ELR (cell line): ENCODE measurements at places on chromosomes 16 and 17.

GRCh38 chr17:6994666-6995256, 1.1 kb upstream of the ALOX12 start:
- DNase-seq, result peak; percentile 21

DNA sequence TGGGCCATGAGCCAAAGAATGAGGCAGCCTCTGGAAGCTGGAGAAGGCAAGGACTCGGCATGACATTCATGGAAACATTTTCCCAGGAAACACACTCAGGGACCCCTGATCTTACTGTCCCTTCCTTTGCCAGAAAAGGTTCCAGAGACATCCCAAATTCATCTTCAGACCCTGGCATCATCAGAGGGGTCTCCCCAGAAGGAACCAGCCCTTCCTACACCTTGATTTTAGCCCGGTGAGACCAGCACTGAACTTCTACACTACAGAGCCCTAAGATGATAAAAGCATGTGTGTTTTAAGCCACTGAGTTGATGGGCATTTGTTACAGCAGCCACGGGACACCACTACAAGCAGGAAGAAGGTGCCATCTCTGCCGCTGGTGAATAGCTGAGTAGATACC, 262.3 kb downstream of the C16orf95 start:
- DNase-seq, result no peak

DNA sequence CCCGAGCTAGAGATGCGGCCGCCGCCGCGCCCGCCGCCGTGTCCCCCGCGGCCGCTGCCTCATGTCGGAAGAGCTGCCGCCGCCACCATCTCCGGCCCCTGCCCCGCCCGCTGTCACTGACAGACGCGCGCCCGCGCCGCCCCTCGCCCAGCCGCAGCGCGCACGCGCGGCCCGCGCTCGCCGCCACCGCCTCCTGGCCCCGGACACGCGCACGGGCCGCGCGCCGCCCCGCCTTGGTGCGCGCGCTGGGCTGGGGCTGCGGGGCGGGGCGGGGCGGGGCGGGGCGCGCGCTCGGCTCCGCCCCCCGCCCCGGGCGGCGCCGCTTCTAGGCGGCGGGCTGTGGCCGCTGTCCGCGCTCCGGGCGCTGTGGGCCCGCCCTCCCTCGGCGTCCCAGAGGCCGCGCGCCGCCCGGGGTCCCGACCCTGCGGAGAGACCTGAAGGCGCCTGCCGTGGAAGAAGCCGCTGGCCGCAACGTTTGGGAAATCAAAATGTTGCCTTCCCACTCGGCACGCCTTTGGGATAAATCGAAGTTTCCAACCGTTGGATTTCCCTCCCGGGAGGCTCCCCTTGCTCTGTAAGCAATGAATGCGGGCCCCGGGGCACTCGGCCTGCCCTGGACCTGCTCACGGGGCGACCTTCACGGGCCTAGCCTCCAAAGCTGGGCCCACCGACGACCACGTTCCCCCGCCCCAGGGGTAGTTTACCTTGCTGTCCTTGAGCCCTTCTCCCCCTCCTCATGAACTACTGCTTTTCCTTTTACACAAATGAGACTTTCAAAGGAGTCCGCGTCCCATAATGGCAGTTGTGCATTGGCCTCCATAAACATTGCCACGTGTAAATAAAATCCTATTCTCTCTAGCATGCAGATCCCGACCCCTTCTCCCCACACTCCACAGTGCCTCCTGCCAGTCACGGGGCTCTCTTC, at the start of gene ADCY9:
Gene ADCY9 (minus strand): TSS at position 118 of the 925 bp plus-strand sequence. CDS start 1,000 bp downstream, outside the sequence.
- peak; percentile 78 for DNase-seq

DNA sequence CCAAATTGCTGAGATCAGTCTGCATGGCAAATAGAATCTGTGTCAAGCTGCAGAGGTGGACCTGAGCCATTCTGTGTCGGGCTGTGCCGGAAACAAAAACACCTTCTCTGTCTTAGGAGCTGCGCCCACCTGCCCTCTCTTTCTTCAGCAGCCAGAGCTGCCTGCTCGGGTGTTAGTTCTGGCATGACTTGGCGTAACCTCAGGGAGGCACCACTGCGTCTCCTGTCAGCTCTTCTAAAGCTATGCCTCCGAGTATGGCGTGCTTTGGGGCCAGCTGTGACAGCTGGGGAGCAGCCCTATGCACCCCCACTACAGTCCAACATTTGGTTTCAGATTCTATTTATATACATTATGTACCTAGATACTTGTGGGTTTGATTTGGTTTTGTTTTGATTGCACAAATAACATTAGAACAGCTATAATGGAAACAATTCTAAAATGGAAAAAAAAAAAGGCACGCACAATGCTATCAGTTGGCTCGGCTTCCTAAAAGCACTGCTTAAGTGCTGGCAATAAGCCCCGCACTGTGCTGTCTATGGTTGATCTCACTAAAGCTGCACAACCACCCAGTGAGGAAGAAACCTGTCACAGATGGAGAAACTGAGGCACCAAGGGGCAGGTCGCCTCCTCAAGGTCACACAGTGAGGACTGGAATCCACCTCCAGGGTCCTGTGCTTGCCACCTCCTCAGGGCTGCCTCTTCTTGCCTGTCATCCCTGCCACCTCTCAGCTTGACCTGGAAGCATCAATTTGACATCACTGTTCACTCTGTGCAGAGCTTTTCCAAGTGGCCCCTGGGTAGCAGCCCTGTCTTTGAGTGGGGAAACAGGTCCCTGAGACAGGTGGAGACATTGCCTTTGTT, 18.7 kb upstream of the ADGRG1 start:
- DNase-seq, result no peak

DNA sequence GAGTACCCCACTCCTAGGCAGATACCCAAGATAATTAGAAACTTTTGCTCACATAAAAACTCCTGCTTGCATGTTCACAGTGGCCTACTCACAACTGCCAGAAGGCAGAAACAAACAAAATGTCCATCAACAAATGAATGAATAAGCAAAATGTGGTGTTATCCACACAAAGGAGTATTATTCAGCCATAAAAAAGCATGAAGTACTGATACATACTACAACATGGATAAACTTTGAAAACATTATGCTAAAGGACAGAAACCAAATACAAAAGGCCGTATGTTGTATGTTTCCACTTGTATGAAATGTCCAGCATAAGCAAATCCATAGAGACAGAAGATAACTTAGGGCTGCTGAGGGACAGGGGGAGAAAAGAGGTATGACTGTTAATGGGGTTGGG, 1.9 kb downstream of the HSDL1 start:
- no peak for DNase-seq

DNA sequence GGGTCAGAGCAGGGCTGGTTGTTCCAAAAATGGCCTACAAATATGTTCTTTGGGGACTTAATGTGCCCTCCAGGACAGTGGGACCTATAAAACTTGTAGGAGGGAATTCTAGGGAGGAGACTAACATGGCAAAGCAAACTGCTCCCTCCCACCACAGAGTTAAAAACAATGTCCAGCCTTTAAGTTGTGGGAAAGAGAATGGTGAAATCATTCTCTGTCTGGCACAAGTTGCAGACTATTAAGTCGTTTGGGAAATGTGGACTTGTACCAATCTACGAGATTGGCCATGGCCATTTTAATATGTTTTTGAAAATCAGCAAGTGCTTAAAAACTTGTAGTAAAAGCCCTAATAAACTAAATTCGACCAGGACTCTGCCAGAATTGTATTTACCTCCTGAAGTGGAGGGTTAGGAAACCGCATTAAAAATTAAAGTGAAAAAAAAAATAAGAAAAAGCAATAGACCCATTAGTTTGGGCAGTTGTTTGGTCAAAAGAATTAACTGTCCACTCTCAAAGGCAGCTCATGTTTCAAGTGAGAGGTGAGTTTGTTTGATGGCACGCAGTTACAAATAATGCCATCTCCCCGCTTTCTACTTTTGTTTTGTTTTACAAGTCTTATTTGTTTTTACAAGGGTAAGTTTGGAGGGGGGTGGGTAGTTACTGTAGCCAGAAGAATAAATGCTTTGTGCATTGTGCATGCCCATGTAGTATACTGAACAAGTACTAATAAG, 32.4 kb downstream of the ANKFN1 start:
- DNase-seq, result peak; percentile 72

GRCh38 chr17:76515274-76515949, 14.2 kb upstream of the RHBDF2 start:
- peak; percentile 91 for DNase-seq

DNA sequence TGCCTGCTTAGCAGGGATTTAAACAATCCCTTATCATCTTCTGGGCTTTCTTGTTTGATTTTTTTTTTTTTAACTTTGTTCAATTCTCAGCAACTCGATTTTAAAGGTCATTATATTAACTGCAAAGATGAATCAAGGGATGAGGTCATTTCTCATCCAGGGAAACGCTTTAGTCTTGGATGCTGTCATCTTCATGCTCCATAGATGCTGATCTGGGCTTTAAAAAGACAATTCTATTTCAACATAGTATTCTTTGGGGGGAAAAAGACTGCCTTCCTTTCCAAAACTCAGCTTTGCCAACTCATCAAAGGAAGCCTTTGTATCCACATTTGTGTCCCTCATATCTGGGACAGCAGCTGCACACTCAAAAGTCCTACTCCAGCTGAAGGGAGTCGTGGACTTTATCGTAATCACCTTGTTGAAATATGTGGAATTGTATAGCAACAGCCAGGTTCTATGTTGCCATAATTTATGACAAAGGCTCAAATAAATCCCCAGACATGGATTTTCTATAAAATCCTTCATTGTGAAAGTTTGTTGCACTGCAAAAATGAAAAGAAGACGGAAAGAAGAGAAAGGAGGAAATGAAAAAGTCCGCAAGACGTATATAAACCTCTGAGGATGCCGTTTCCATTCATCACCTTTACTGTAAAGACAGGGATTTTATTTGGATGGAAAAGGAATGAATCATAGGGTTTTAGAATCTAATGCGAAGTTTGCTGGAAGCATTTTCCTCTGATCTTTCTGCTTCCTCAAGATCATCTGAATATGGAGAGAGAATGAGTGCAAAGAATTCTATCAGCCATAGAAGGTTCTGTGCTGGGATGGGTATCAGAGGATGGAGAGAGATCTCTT, 48.6 kb upstream of the XYLT1 start:
- DNase-seq, result peak; percentile 72

DNA sequence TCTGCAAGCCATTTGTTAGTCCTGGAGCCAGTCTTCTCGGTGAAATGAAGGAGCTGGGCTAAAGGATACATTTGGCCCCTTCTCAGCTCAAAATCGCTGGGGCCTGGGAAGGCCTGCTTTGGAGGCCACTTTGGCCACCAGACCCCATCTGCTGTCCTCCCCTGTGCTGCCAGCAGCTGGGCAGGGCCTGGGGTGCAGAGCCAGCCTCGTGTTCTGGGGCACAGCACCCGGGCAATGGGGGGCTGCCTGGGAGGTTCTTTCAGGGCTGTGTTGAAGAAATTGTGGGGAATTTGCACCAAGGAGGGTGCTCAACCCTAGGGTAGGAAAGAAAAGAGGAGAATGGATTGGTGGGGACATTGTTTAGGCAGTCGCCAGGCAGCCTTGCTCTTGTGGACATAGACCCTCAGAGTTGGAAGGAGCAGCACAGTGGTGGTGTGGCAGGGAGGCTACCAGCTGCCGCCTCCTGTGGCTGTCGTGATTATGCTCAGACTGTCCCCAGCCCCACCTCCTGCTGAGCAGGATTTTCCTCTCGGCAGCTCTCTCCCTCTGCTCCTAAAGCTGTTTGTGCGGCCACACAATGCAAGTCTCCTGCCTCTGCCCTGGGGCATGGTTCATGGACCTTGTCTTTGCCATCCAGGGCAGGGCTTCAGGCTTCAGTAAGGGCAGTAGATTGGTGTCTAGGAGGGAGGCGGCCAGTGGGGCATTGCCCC, 174.8 kb downstream of the NTN1 start:
- no peak for DNase-seq

DNA sequence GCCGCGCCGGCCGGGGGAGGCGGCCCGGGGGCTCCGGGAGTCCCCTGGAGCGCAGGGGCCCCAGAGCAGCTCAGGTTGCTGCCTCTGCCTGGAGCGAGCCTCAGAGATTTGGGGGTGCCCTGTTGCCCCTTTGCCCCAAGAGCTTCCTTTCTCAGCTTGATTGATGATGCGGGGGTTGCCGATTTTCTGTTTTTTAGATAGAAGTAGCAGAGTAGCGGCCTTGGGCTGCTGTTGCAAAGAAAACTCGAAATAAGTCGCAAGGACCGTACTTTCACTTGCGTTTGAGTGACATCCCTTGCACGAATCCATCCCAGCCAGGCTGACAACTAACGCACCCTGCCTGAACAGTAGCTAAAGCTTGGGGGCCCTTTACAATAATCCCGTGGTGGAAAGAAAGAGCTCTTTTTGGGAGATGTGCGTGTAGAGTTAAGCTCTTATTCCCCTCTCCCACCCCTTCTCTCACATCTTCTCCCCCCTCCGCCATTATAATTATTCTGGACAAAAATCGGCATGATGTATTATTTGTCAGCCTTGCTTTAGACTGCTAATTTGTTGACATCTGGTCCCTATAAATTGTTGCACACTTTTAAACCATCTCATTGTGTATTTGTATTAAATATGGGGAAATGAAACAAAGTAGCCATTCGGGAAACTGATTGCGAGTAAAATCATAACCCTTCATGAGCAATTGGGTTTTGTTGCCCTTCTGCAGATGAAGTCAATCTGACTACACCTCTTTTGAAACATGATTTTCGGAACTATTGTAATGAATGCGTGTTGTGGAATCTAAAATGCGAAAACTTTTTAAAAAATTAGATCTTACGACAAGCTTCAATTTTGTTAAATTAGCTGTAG, 873 bp downstream of the USP10 start:
- peak; percentile 55 for DNase-seq

DNA sequence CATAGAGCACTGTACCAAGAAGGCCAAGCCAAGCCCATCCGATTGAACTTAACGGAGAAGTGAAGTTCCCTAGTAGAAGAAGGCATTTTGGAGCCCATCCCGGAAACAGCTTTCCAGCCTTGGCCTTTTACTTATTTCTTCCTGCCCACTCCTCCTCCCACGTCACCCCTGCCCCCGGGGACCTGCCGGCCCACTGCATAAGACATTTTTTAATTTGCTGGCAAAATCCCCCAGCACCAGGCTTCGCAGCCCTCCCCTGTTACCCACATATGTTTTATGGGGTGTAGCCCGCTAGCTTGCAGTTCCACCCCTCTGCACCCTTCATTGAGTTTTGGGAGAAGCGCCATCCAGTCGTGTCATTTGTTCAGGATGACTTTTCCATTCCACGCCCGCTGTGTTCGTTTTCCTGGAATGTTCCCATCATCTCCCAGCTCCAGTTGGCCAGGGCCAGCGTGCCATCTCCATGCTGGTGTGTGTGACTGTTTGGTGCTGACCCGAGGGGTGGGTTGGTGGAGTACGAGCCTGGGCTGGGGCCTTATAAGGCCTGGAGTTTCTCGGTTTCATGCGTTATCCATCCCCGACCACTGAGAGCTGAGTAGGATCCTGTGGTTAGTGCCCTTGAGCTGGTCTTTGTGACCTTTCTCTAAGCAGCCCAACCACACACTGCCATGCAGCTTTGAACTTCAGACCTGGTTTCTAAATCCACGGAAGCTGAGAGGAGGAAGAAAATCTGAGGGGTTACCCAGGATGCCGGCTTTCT, 20.0 kb upstream of the TBX2 start:
- DNase-seq, result no peak

DNA sequence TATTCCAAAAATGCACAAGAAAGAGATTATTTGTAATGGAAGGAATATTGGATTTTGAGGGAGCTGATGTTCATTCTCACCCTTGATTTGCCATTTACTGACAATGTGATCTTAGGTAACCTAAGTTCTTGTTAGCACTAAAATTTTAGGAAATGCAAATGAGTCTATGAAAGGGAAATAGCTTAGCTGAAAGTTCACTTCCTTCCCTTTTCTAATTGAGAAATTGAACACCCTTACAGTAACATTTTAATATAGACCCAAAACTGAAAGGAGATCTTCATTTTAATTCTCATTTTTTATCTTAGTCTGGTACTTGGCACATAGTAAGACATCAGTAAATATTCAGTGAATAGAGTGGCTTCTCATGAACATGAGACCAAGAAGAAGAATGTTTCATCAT, 10.9 kb upstream of the WSB1 start:
- no peak for DNase-seq

GRCh38 chr17:60652454-60653247, 25.0 kb upstream of the BCAS3 start:
- DNase-seq, result no peak

GRCh38 chr16:68605746-68606145, 39.4 kb upstream of the CDH3 start:
- DNase-seq, result peak; percentile 4
